Occipital lobe (tissue), 3 donors: ENCODE measurements at places on chromosomes 7 and 10. TPM values are rescaled to one million over a fixed set of nuclear protein-coding genes. Genes with fewer than 3 reads are reported as not detected.
A peak's percentile ranks its signal among the peaks of the same experiment; 100 is the strongest.

DNA sequence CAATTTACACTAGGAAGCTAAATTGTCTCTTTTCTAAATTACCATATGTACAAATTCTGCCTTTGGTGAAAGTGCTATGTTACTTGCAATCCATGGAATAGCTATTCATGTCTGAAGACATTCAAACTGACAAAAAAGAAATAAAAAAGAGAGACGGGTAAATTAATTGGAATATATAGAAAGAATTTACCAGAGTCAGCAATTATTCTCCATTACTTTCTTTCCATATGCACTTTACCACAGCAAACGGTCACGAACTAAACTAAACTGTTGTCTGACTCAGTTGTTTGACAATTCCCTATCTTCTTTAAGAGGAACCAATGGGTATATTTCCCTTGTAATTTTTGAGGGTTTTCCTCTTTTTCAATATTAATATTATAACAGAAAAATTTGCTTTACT is 85.7 kb downstream of the HOXA1 start:
- DNase-seq: no peak

GRCh38 chr7:74231232-74231590 is 21.4 kb downstream of the LAT2 start:
- DNase-seq: no peak

GRCh38 chr10:100307684-100308083 is 21.2 kb upstream of the BLOC1S2 start:
- DNase-seq: no peak

- DNase-seq: no peak
These were observed 1.7 kb downstream of the ADAP1 start for GRCh38 chr7:952548-953441.

GRCh38 chr10:128072941-128073645 is 53.1 kb downstream of the MKI67 start:
- no peak for DNase-seq

DNA sequence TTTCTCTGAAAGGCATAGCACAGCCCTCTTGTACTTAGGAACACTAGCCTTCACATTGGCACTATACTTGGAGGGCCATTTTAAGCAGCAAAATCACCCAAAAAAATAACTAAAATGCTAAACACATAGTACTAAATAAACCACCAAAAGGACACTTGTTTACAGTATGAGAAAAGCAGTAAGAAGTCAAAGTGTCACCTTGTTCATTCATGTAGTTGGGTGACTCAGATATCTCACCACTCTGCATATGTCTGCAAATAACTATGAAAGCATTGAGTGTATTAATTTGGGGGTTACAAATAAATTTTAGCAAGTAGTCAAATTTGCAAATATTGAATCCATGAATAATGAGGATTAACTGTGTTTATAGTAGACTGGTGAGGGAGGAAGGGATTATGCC is 107.6 kb downstream of the ELAPOR2 start:
- DNase-seq: no peak

GRCh38 chr7:156667110-156667426 is 26.5 kb downstream of the RNF32 start:
- DNase-seq: no peak

DNA sequence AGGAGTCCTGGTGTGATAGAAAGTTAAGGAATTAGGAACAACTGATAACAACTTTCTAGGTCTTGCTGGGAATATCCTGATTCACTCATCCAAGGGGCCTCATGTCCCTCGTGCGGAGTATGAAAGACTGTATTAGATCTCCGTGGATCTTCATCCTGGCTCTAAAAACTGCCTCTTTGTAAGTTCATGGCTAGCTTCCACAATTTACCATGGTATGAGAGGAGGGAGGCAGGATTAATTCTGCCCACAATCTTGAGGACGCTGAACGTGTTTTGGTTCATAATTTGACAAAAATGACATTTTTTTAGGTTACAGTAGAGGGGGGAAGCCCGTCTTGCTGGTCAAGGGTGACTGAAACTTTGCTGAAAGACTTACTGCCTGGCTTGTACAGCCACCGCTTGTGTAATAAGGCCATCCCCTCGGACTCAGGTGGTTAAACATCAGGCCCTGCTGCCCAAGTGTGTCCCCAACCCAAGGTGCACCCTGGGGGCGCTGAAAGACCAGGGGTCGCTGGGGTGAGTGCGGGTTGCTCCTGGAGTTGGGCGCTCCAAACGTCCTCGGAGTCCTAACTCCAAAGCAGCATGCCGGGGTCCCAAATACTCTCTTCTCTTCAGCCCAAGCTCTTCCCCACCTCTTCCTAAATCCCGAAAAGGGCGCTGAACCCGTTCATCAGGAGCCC is 733 bp downstream of the HIBADH start:
- peak; percentile 16 for DNase-seq

GRCh38 chr10:103727991-103728689 is 127.2 kb downstream of the SH3PXD2A start:
- no peak for DNase-seq

- no peak for DNase-seq
These were observed 164.6 kb downstream of the ANKRD30A start for GRCh38 chr10:37289833-37290464.

DNA sequence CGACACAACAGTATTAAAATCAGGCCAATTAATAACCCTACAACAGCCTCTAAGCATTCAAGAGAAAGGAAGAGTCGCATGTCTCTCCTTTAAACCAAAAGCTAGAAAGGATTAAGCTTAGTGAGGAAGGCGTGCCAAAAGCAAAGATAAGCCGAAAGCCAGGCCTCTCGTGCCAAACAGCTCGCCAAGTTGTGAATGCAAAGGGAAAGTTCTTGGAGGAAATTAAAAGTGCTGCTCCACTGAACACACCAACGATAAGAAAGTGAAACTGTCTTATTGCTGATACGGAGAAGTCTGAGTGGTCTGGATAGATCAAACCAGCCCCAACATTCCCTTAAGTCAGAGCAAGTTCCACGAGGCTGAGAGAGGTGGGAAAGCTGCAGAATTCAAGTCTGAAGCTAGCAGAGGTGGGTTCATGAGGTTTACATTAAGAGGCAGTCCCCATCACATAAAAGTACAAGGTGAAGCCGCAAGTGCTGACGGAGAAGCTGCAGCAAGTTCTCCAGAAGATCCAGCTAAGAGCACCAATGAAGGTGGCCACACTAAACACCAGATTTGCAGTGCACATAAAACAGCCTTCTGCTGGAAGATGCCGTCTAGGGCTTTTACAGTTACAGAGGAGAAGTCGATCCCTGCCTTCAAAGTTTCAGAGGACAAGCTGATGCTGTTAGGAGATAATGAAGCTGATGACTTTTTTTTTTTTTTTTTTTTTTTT is 194.8 kb downstream of the MAD1L1 start:
- no peak for DNase-seq

DNA sequence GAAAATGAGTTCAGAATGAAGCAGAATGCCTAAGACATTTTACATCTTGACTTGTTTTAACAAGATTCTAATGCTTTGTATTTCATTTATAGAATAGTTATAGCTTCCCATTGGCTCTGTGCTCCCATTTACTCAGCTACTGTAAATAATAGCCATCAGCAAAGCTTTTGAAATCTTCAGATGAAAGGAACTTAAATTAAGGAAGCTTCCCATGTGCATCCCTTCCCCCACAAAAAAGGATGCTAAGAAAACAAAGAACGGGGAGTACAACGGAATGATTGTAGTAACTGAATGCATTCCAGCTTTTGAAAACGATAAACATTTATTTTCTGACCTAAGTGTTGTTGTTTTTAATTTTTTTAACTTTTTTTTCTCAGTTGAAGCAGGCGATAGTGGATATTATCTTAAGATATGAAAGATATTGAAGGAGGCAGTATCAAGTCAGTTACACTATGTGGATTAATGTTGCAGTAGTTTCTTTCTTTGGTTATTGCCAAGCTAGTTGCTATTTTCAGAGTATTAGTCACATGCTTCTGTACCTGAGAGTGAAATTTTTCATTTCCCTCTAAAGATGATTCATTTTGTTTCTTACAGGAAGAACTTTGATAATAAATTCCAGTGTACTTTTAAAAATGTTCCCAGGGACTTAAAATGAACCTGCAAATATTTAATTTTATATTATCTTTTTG is 129.2 kb downstream of the KCND2 start:
- no peak for DNase-seq

- DNase-seq: no peak
These were observed 69.4 kb downstream of the DNAJB6 start for GRCh38 chr7:157405914-157406810.

DNA sequence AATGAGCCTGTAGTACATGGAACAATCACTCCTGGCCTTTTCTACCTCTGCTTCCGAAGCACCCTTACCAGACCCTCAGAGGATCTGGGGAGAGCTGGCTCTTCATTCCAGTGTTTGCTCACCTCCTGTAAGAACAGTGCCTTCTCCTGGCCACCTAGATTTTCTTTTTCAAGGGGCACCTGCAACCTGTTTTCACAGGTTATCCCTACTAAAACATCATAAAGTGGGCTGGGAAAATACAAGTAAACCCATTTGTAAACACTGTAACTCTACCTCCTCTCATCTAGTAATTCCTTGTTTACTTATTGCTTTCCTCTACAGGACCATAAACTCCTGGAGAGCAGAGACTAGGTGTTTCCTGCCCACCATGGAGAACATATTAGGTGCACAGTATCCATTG is 1.1 kb downstream of the PIK3AP1 start:
- no peak for DNase-seq

GRCh38 chr10:24272374-24272773 is 63.4 kb downstream of the KIAA1217 start:
- no peak for DNase-seq

GRCh38 chr10:16297642-16298041 is 139.2 kb upstream of the PTER start:
- DNase-seq: no peak

DNA sequence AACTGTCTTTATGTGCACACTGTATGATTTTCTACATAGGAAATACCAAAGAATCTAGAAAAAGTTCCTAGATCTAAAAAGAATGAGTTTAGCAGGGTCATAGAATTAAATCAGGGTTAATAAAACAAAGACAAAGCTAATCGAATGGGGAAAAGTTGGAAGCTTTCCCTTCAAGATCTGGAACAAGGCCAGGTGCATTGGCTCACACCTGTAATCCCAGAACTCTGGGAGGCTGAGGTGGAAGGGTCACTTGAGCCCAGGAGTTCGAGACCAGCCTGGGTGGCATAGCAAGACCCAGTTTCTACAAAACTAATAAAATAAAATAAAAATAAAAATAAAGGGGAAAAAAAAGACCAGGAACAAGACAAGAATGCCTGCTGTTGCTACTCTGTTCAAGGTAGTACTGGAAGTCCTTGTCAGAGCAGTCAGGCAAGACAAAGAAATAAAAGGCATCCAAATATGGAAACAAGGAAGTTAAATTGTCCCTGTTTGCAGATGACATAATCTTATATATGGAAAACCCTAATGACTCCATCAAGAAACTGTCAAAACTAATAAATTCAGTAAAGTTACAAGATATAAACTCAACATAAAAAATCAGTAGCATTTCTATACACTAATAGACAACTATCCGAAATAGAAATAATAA is 76.1 kb upstream of the RHEB start:
- no peak for DNase-seq

- no peak for DNase-seq
These were observed 35.8 kb downstream of the CHST15 start for GRCh38 chr10:124057601-124058000.

- DNase-seq: no peak
These were observed 26.1 kb downstream of the ENKUR start for GRCh38 chr10:24989867-24990266.

DNA sequence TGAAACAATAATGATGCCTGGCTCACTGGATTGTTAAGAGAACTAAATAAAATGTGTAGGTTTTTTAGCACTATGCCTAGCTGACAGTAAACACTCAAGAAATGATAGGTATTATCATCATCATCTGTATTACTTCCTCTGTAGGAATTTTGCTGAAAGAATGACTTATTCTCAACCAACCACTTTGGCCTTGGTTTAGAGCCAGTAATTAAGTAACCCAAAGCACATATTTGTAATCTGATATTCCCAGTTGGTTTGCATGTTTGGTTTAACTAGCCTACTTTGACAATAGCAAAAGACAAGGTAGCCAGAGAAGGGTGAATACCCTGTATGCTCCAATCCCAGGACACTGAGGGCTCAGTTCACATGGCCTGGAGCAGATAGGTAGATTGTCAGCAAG is 34.4 kb downstream of the BCAP29 start:
- no peak for DNase-seq

DNA sequence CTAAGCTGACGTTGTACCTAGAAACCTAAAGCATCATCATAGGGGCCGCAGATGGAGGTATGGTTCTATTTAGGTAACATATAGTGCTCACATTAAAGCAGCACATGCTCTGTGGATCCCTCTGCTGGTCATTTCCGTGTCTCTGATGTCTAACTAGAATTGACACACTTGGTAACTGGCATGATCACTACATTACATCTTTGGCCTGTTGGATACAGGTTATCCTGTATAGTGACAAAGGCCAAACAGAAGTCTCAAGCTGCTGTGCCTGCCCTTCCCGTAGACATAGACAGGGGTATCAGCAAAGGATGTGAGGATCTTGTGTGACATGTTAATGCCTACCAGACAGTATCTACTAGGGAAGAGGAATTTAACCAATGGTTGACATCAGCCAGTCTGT is 51.2 kb downstream of the KIF5B start:
- no peak for DNase-seq

- no peak for DNase-seq
These were observed 48.4 kb downstream of the NKX6-2 start for GRCh38 chr10:132737390-132738048.

DNA sequence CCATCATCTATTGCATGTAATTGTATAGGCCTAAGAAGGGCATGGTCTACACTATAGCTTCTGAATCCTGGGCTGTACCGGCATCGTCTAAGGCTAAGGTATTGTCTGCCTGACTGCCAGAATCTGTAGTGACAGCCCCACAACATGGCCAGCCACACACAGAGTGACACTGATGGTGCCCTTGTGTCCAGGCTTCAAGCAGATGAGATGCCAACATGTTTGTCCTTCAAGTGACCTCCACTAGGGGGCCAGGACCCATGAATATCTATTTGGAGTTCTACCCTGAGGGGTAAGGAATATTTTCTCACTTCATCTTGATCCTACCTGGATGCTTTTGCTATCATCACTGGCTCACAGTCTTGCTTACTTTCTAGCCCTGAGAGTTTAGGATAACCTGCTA is 1.5 kb downstream of the CYP3A7 start:
- DNase-seq: no peak

DNA sequence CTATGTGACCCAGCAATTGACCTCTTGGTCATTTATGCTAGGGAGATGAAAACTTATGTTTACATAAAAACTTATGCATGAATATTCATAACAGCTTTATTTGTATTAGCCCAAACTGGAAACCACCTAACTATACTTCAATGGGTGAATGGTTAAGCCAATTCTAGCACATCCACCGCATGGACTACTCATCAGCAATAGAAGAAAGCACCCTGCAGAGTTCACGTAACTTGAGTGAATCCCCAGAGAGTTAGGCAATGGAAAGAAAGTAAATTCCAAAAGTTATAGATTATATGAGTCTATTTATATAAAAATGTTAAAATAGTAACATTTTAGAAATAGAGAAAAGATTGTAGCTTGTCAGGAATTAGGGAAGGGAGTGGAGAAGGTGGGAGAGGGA is 60.2 kb upstream of the NRG3 start:
- DNase-seq: no peak

- no peak for DNase-seq
These were observed 55.8 kb downstream of the PARD3 start for GRCh38 chr10:34759161-34759836.

The KLF14 gene
- total RNA-seq: not detected

The GPR15LG gene
- not detected for total RNA-seq

The AOC1 gene
- not detected for total RNA-seq

The PNLIPRP3 gene
- total RNA-seq: not detected

The CNNM1 gene
- total RNA-seq: 3.1 TPM

The TACC2 gene
- 16.1 TPM for total RNA-seq

The CARD11 gene
- total RNA-seq: 0.31 TPM

The ATG9B gene
- 1.9 TPM for total RNA-seq

The TAF6 gene
- 17.8 TPM for total RNA-seq

The PDK4 gene
- 11.7 TPM for total RNA-seq
